OCI-M1 (cell line): ENCODE measurements at places on chromosomes 2 and 18.
A peak's percentile ranks its signal among the peaks of the same experiment; 100 is the strongest.

- no peak for DNase-seq
Observed at GRCh38 chr18:28128659-28128980, 48.3 kb downstream of the CDH2 start.

GRCh38 chr2:145157741-145158591, 638.0 kb upstream of the ZEB2 start:
- peak; percentile 46 for DNase-seq

DNA sequence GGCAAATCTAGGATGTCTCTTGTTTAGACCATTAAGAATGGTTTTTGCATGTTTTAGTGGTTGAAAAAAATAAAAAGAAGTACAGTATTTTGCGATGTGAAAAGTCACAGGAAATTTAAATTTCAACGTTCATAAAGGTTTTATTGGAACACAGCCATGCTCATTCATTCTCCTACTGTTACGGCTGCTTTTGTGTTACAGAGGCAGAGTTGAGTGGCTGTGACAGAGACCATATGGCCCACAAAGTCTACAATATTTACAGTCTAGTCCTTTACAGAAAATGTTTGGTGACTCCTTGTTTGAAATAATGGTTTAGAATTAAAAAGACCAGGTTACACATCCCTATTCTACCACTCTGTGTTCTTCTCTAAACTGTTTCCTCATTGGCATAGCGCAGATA, 48.1 kb downstream of the MYOM1 start:
- DNase-seq: no peak

- DNase-seq: no peak
Observed at GRCh38 chr2:151802315-151802714, 25.9 kb downstream of the ARL5A start.

DNA sequence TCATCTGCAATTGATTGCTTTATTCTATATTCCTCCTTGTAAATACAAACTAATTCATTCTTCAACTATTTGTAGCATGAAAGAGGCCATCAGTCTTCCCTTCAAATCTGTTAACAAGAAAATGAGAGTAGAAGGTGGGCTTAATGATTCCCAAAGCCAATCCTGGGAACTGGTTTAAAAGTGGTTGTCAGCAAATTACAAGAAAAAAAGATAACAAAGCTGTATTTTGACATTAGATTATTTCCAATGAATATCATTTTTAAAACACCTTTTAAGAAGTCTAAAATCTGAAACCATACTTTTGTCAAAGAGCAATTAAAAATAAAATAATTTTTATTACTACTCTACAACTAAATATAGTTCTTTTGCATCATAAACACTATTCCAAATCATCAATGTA, 139.2 kb downstream of the DYM start:
- no peak for DNase-seq

DNA sequence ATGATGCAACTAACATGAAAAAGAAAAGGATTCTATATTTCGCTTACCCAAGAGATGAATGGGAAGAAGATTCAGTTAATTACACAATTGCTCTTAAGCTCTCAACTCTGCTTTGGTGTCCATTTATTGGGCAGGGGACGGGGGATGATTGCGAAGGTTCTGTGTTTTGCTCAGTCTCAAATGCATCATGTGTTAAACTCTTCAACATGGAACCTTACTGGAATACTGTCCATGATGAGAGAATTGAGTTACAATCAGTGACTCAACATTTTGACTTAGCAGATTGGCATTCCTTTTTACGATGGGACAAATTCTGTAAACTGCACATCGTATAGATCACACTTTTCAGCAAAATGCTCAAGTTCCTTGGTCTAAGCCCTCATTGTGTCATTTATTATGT, 135.6 kb downstream of the RBMS1 start:
- DNase-seq: no peak

DNA sequence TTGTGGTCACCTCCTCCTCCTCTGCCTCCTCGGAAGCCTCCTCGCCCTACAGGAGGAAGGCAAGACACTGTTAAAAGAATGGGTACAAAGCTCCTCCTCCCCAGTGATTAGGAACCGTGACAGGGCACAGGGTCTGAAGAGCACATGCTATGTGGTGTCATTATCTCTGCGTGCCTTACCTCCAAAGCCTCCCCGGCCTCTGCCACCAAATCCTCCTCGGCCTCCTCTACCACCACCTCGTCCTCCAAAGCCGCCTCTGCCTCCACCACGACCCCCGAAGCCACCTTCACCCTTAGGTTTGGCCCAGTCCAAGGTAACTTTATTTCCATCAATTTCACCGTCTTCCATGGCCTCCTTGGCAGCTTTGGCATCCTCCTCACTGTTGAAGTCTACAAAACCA, 9.1 kb downstream of the NCL start:
- peak; percentile 34 for DNase-seq

- no peak for DNase-seq
Observed at GRCh38 chr2:197165020-197165419, 145.6 kb downstream of the ANKRD44 start.

- no peak for DNase-seq
Observed at GRCh38 chr2:38174646-38175423, 98.9 kb upstream of the CYP1B1 start.

- DNase-seq: no peak
Observed at GRCh38 chr2:49914281-49914680, 760.0 kb upstream of the FSHR start.

DNA sequence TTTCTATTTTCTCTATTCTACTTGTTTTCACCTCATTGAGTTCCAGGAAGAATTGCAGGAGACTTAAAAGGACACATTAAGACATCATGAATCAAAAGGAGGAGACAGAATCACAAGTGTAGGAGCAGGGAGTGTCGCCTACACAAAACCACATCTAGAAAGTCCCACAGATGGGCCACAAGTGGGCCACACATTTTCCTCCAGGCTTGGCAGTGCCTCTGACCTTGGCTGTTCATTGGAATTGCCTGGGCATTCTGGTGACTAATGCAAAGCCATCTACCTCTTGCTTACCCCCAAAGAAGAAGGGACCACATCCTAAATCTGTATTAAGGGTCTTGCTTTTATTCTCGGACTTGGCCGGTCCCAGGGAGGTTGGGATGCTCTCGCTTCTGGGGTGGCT, 103.6 kb downstream of the KLHL29 start:
- DNase-seq: no peak

DNA sequence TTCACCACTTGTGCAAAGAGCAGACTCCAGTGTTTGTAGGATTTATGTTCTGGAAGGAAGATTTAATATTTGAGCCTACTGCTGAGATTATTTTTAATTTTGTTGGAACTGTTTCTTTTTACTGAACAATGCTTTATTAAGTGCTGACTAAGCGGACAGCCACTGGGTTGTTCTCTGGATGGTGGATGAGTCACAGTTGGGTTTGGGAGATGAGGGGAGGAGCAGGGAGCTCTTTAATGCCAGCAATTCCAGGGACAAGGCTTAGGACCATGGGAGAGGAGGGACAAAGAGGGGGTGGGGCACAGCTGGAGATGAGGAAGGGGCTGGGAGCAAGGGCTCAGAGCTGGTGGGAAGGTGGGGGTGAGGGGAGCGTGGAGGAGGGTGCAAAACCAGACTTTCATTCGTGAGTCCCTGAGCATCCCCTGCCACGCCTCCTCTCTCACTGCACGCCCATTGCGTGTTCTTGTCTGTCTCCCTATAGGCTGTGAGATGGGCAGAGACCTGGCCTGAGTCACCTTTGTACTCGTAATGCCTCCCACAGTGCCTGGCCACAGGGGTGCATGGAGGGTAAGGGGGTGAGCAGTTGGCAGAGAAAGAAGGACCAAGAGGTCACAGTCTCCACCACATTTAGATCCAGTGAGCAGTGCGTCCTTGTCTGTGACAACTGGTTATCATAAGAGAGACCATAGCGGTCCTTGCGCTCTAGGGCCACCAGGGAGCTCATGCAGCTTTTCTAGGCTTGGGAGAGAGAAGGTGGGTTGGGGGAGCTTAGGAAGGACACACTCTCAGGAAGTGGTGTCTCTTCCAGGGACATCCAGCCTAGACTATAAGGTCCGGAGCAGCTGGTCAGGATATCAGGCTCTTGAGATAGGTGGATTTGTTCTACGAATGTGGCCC, 18.4 kb downstream of the SLC4A3 start:
- no peak for DNase-seq

DNA sequence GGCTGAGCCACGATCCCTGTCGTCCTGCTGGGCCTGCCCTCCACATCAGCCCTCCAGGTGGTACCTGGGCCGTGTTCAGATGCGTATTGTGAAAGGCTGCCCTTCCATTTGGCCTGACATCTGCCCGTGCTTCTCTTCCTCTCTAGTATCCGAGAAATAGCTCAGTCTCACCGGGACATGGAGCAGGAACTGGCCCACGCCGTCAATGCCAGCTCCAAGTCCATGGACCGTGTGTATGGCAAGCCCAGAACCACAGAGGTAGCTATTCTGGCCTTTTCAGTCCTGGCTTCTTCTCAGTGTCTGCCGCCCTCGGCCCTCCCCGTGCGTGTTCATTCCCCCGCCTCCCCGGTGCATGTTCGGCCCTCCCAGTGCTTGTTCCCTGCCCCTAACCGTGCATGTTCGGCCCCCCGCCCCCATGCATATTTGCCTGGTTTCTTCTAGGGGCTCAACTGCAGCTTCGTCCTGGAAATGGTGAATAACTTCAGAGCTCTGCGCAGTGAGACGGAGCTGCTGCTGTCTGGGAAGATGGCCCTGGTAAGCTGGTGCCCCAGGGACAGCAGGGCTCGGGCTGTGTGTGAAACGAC, 104.3 kb downstream of the USP40 start:
- DNase-seq: no peak

- peak; percentile 67 for DNase-seq
Observed at GRCh38 chr2:238970553-238971081, 122.7 kb downstream of the TWIST2 start.

GRCh38 chr18:1244397-1245122, 339.9 kb downstream of the ADCYAP1 start:
- DNase-seq: peak; percentile 48

DNA sequence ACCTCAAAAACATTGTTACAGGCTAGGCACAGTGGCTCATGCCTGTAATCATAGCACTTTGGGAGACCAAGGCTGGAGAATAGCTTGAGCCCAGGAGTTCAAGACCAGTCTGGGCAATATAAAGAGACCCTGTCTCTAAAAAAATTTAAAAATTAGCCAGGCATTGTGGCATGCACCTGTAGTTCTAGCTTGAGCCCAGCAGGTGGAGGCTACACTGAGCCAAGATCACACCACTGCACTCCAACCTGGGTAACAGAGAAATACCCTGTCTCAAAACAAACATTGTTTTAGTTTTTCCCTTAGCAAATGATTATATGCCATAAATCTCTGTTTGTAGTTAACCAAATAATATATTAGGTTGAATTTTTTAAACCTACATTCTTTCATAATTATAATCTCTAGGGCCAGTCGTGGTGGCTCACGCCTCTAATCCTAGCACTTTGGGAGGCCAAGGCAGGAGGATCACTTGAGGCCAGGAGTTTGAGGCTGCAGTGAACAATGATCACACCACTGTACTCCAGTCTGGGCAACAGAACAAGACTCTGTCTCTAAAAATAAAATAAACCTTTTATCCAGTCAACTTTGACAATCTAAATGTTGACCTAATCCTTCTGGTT, 13.3 kb upstream of the CYP20A1 start:
- DNase-seq: peak; percentile 41

DNA sequence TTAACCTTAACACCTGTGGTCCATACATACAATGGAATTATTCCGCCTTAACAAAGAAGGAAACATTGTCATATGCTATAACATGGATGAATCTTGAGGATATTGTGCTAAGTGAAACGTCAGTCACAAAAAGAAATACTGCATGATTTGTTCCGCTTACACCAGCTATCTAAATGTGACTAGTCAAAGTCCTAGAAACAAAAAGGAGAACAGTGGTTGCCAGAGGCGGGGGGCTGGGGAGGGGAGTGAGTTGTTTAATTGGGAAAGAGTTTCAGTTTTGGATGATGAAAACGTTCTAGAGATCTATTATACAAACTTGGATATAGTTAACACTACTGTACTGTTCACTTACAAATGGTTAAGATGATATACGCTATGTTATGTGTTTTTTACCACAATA, 72.0 kb downstream of the SPRED2 start:
- DNase-seq: peak; percentile 14

DNA sequence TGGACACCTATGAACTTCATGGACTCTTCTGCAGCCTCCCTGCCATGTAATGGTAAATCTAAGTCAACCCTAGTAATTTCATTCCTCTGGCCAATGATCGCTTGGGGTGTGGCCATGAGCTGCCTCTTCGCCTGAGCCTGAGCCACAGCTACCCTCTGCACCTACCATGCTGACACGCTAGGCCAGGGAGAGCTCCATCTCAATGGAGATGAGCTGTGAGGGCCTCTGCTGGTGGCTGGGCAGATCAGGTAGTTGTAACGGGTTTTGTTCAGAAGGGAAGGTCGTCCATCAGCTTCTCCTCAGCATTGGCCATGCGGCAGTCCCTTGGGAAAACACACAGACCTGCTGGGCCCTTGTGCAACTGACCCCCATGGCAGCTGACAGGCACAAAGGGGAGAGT, 24.4 kb downstream of the MPHOSPH10 start:
- DNase-seq: peak; percentile 58

DNA sequence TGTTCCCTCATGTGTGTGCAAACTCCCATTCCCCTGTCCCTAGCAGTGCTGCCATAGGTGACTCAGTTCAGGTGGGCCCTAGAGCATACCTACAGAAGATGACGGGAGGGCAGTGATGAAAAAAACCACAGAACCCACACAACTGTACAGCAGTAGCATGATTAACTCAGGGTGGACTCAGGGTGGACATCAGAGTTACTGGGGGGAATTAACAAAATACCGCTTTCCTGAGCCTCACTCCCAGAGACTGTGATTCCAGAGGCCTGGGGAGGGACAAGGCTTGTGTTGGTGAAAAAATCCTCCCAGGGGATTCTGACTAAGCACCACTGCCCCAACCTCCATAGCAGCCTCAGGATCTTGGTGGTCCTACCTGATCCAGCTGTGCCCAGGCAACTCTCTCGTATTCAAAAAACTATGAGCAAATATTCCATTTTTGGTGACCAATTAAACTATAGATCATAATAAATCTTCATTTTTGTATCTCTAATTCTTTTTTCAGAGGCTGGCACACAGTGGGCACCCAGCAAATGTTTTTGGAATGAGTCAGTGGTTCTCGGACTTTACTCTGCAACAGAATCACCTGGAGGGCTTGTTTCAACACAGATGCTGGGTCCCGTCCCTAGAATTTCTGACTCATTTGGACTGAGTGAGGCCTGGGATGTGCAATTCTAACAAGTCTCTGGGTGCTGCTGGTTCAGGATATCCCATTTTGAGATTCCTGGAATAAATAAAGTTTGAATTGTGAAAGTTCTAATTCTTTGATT, 84.1 kb upstream of the NABP1 start:
- DNase-seq: no peak

- no peak for DNase-seq
Observed at GRCh38 chr2:239807568-239807967, 217.6 kb downstream of the NDUFA10 start.

- DNase-seq: no peak
Observed at GRCh38 chr18:41790687-41791086, 164.3 kb upstream of the PIK3C3 start.

DNA sequence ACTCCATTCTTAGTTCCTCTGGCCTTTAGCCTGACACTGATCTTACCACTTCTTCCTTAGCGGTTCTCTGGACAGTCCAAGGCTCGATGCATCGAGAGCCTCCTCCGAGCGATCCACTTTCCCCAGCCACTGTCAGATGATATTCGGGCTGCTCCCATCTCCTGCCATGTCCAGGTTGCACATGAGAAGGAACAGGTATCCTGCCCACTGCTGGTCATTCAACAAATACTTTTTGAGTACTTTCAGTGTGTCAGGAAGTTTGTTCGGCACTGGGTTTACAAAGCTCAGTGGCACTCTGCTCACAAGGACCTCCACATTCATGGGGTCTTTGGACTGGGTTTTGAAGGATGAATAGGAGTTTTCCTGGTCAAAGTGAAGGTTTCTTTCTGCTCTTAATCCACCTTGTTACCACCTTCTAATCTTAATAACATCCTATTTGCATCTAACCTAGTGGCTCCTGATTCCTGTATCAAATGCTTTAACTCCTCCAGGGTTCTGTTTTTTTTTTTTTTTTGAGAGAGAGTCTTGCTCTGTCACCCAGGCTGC, 25.8 kb downstream of the GCKR start:
- no peak for DNase-seq
